ENCODE measurements at places on chromosomes 12 and 14.

- DNase-seq = no peak
These were observed 166.9 kb upstream of the DIO3 start for GRCh38 chr14:101394374-101394773.

- DNase-seq = peak; percentile 92
These were observed 99.1 kb upstream of the NAP1L1 start for GRCh38 chr12:76183459-76184186.

DNA sequence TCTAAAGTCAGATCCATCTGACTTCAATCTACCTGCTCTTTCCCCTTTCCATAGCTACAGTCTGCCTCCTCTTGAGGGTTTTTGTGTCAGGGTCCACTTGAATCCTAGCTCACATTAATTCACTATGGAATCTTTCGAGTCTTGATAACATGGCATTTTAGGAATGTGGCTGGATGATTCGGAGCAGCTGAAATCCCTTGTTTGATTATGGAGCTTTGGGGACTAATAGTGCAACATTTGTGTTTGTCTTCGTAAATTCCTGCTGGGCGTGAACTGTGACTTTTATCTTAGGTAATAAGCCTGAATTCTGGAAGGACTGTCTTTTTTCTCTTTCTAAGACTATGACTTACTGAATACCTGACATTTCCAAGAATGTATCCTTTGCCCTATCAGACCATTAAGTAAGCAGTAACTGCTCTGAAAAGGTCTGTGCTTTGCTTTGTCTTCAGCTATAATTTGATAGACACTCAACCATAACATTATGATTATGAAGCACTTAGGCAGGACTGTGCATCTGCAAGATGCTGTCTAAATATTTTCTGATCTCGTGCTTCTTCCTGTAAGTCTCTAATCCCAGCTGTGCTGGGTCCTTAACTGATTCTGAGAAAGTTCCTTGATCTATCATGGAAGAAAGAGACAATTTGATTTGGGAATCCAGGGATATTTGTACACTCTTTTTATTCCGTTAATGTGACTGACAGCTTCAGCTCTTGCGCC is 19.0 kb upstream of the PELI2 start:
- DNase-seq = no peak

GRCh38 chr12:1666215-1666614 is 24.7 kb upstream of the ADIPOR2 start:
- DNase-seq = no peak

DNA sequence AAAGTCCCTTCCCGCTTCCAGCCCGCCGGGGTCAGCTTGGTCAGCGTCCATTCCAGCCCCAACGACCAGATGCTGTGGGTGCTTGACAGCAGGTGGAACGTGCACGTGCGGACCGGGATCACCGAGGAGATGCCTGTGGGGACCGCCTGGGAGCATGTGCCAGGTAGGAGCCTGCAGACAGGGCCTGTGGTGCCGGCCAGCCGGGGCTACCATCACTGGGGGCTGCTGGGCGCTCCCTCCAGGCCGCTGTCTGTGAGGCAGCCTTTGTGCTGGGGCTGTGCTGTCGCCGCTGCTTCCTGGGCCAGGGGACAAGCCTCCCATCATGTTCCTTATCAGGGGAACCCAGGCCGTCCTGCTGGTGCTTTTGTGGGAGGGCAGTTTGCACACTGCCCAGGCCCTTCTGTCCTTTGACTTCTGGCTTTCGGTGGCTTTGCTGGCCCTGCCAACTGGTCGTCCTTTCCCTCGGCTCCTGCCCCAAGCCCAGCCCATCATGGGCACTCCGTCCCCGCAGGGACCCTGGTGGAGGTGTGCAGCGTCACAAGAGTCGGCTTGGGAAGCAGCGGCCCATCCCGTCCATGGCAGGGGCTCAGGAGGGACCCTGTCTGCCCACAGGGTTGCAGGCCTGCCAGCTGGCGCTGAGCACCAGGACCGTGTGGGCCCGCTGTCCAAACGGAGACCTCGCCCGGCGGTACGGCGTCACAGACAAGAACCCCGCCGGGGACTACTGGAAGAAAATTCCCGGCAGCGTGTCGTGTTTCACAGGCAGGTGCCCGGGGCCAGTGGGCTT is 12.4 kb downstream of the ANKRD9 start:
- no peak for DNase-seq

DNA sequence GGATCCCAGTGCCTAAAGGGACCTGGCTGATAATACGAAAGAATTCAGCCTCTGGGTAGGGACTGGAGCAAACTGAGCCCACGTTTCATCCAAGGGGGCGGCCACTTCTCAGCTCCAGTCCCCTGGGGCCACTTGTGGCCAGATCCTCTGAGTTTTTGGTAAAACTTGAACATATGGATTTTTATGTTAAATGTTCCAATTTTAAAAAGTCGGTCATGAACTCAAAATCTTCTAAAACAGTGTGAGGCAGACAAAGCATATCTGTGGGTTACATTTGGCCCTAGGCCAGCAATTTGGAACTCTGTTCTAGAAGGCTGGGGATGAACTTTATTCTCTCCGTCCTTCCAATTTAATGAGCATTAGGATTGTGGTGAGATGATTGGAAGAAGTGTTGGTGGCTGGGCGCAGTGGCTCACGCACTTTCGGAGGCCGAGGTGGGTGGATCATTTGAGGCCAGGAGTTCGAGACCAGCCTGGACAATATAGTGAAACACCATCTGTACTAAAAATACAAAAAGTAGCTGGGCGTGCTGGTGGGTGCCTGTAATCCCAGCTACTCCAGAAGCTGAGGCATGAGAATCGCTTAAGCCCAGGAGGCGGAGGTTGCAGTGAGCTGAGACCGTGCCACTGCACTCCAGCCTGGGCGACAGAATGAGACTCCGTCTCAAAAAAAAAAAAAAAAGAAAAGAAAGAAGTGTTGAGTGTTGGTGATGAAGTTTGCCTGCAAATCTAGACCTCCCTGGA is 3.0 kb upstream of the PPP1CC start:
- DNase-seq = no peak

DNA sequence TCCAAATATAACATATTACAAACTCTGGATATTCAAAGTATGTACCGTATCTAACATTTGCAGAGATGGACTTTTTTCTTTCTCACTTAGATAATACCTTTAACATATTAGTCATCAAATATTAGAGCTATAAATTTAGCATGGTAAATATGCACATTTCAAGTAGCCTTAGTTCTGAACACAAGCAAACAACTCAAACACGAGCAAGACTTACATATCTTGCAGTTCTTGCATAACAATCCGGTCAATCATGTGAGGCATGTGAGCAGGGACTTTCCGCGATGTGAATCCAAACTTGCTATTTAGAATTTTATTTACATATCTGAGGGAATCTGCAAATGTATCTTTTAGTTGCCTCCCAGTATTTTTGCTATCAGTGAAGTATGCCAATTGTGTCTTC is 22.1 kb upstream of the SYCP3 start:
- DNase-seq = no peak

DNA sequence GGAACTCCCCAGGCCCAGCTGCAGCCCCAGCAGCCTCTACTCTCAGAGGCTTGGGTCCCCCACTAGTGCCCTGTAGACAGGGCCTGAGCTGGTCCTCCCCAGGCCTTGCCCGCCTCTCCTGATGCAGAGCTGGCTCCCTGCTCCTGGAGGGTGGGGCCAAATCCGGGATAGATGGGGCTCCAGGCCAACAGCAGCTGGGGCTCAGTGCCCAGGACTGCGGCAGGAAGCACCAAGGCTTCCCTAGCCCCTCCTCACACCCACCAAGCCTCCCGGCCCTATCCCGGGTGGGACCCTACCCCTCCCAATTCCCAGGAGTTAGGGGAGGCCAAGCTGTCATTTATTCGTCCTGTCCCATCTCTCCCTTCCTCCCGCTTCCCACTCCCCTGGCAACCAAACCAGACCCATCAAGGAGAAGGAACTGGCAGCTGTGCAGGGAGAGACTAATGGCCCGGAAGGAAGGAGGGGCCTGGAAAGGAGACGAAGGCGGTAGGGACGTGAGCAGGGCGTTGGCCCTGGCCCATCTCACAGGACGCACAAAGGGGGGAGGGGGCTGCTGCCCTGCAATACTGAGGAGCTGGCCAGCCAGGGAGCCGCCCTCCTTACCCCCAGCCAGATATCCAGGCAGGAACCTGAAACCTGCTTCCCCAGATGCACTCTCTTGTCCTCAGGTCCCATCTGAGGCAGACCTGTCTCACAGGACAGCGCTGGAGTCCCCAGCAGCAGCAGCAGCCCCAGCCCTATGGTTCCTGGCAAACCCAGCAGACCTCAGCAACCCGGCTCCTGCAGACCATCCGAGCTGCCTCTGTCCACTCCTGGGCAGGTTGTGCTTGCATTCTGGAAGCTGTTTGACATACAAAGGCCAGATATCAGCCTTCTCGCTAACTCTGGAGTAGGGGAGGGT is 1.6 kb upstream of the PRPH start:
- no peak for DNase-seq

- DNase-seq = no peak
These were observed 312.9 kb downstream of the MED13L start for GRCh38 chr12:115964626-115965025.

GRCh38 chr14:49940808-49941421 is 48.0 kb downstream of the ARF6 start:
- no peak for DNase-seq

GRCh38 chr12:41988715-41989114 is 156.0 kb downstream of the GXYLT1 start:
- no peak for DNase-seq

DNA sequence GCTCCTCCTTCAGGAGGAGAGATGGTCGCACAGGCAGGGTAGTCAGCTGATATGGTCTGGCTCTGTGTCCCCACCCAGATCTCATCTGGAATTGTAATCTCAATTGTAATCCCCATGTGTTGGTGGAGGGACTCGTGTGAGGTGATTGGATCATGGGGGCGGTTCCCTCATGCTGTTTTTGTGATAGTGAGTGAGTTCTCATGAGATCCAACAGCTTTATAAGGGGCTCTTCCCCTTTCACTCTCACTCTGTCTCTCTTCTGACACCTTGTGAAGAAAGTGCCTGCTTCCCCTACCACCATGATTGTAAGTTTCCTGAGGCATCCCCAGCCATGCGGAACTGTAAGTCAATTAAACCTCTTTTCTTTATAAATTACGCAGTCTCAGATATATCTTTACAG is 218.9 kb upstream of the TMTC1 start:
- no peak for DNase-seq

- DNase-seq = peak; percentile 77
These were observed 10.5 kb upstream of the PRMT5 start for GRCh38 chr14:22939684-22940083.

DNA sequence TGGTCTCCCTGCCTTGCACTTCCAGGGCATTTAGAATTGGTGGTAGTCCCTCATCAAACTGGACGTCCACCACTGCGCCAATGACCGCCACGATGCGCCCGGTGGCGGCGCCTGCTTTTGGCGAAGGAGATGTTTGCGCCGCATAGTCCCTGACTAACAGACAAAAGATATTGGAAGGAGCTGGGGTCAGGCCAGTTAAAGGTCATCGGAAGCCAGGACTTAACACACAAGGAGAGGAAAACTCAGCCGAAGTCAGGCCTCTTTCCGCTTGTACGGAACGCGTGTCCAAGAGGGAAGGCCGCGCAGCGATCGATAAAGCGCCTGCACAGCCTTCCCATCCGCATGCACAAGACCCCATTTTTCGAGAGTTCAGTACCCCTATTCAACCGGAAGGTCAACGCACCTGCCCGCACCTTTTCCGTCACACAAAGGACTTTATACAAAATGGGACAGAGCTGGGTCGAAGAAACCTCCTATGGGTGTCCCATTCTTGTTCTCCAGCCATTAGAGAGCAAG is 525 bp downstream of the ATP5F1B start:
- no peak for DNase-seq

DNA sequence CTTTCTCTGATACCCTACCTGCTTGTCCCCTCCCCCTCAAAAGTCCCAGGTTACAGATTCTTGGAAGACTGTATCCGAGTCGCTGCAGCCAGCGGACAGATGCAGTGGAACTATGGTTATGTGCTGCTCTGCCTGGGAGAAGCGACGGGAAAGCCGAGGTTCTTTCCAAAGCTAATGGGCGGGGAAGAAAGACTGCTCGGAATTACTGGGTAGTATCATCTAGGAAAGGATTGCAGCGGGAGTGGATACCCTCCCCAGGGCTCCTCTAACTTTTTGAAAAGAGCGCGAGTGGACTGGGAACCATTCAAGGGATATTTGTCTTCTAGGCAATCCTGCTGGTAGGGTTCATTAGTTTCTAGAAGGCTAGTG is 1.4 kb downstream of the PTHLH start:
- no peak for DNase-seq
